ENCODE measurements at places on chromosomes 6 and 20. TPM values are rescaled to one million over a fixed set of nuclear protein-coding genes. Genes with fewer than 3 reads are reported as not detected.

The GABRR1 gene
- total RNA-seq: not detected

- no peak for DNase-seq
Observed at GRCh38 chr6:29762051-29762450, 38.8 kb downstream of the HLA-F start.

DNA sequence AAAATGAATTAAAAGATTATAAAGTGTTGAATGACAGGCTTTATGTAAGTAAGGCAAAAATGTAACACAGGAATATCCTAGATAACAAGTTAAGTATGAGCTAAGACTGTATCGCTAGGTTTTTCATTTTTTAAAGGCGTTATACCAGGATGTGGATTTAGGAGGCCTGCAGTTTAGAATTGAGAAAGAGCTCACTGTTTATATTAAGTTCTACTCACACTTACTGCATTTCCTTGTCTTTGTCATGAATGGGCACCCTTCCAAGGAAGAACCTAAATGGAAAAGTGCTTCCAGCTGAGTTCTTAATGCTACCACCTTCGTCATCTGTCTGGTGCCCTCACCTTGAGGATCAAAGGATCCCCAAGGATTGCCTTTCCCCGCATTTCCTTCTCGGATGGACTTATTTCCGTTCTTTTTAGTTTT, 148.7 kb downstream of the SOX4 start:
- DNase-seq: peak; percentile 90

- no peak for DNase-seq
Observed at GRCh38 chr6:6882592-6882991, 225.2 kb upstream of the RREB1 start.

All from dermis blood vessel endothelial cell (primary cell).